ENCODE measurements at places on chromosomes 5 and 9.

DNA sequence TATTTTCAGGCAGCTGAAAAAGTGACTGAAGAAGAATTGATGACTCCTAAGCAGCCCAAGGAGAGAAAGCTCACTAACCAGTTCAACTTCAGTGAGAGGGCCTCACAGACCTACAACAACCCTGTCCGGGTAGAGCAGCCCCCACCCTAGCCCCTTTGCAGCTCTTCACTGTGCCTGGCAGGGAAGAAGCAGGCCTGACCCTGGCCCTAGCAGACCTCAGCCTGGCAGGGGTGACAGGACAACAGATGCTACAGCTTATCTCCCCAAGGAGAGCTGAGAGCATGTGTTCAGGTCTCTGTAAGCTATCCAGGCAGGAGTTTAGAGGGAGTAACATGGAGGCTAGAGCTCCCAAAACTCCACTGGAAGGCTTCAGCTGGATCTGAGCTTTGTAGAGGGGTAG lies 31.8 kb downstream of the DNAI1 start:
- no peak for DNase-seq

DNA sequence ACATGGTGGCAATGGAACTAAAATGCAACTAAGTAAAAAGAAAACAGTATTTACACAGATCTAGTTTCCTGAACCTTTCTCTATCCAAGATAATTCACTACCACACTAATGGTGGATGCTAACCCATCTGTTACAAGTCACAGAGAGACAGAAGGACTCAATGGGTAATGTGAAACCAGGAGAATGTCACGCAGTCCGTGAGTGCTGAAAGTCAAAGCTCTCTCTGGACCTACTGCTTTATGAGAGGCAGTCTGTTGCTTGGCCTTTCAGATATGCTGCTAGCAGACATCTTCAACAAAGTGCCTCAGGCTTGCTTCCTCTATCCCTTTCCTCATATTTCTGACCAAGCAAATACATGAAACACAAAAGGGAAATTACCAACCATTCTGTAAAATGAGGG lies 69.0 kb upstream of the GLRX start:
- no peak for DNase-seq

GRCh38 chr5:4137781-4138180 lies 542.1 kb downstream of the IRX1 start:
- DNase-seq, result peak; percentile 12

DNA sequence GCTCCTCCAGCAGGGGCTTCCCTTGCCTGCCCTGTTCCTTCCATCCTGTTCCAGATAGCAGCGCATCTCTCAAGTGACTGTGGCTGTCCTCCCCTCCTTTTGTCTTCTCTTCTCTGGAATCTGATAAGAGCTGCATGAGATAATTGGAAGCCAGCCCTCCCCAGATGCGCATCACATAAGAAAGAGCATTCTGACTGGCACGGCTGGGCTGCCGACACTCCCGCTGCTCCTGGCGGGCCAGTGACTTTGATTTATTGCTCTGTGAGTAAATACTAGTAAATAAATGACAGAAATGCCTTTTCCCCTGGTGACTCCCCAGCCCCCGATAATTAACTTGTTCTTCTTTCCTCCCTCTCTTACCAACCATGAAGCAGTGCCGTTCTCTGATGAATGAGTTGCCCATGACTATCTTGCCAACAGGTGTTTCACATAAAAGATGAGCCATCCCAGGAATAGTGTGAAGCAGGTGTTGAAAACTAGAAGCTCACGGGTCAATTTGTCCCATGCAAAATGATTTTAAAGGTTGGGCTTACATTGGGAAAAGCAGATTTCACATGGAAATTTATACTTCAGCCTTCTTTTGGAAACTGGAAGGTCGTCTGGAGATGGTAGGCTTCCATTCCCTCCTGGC lies 212.3 kb downstream of the ERCC6L2 start:
- peak; percentile 51 for DNase-seq

GRCh38 chr9:69649566-69650250 lies 22.5 kb downstream of the APBA1 start:
- DNase-seq, result no peak

- DNase-seq, result no peak
Observed at GRCh38 chr5:140214831-140215230, 39.8 kb downstream of the CYSTM1 start.

Measured in eye (tissue), 1 donor.